ENCODE measurements at places on chromosomes 5 and 9. TPM values are rescaled to one million over a fixed set of nuclear protein-coding genes. Genes with fewer than 3 reads are reported as not detected.

SLC6A18 gene
- not detected for total RNA-seq

ADGRD2 gene
- total RNA-seq: not detected

LCN9 gene
- not detected for total RNA-seq

PTPN3 gene
- total RNA-seq: not detected

SPARC gene
- total RNA-seq: 0.89 TPM

PCDHA13 gene
- total RNA-seq: not detected

FBP1 gene
- total RNA-seq: 63.9 TPM

CSF2 gene
- not detected for total RNA-seq

CRB2 gene
- total RNA-seq: 3.4 TPM

PRDM9 gene
- total RNA-seq: not detected

SETD9 gene
- 13.3 TPM for total RNA-seq

TTC23L gene
- total RNA-seq: 1.4 TPM

ITGA1 gene
- total RNA-seq: not detected

HDAC3 gene
- total RNA-seq: 85.3 TPM

GABRA6 gene
- total RNA-seq: not detected

FGF10 gene
- total RNA-seq: not detected

ACTBL2 gene
- not detected for total RNA-seq

HABP4 gene
- 11.5 TPM for total RNA-seq

LCP2 gene
- 2.6 TPM for total RNA-seq

Data from OCI-LY7 (cell line).